Kidney (tissue), 22 donors: ENCODE measurements at places on chromosomes 13 and 19. TPM values are rescaled to one million over a fixed set of nuclear protein-coding genes. Genes with fewer than 3 reads are reported as not detected.

- peaks cover 4% of the 10 kb centered on the region for H3K27me3 ChIP-seq
- H3K4me3 ChIP-seq: peak overlapping the region; percentile 4
- H3K4me1 ChIP-seq: peaks cover 17% of the 10 kb centered on the region
- peak; percentile 74 for DNase-seq
- H3K27ac ChIP-seq: peak overlapping the region; percentile 13
These were observed 13.2 kb downstream of the GADD45B start for GRCh38 chr19:2488942-2489731.

- no peak overlapping the region for H3K4me3 ChIP-seq
- no peaks in the 10 kb centered on the region for H3K4me1 ChIP-seq
- no peak overlapping the region for H3K27ac ChIP-seq
These were observed 59.4 kb downstream of the ZNF708 start for GRCh38 chr19:21269813-21270212.

GRCh38 chr19:3251229-3251628 is 26.8 kb downstream of the CELF5 start:
- H3K36me3 ChIP-seq: no peaks in the 10 kb centered on the region
- no peaks in the 10 kb centered on the region for H3K27me3 ChIP-seq
- no peak overlapping the region for H3K4me3 ChIP-seq
- H3K4me1 ChIP-seq: no peaks in the 10 kb centered on the region
- no peak overlapping the region for H3K27ac ChIP-seq
- DNase-seq: no peak

GRCh38 chr13:110816500-110816899 is 98.4 kb downstream of the ANKRD10 start:
- H3K36me3 ChIP-seq: no peaks in the 10 kb centered on the region
- peaks cover 7% of the 10 kb centered on the region for H3K4me1 ChIP-seq
- H3K27me3 ChIP-seq: no peaks in the 10 kb centered on the region
- no peak overlapping the region for H3K27ac ChIP-seq
- no peak overlapping the region for H3K4me3 ChIP-seq
- DNase-seq: no peak

Gene SLC1A6
- not detected for total RNA-seq

Gene RNF225
- total RNA-seq: 0.25 TPM

Gene IL17D
- total RNA-seq: 0.44 TPM

Gene KHSRP
- 175 TPM for total RNA-seq

GRCh38 chr19:1397838-1398237 is 3.5 kb downstream of the GAMT start:
- H3K4me3 ChIP-seq: no peak overlapping the region
- H3K4me1 ChIP-seq: peaks cover 14% of the 10 kb centered on the region
- no peaks in the 10 kb centered on the region for H3K27me3 ChIP-seq
- no peak overlapping the region for H3K27ac ChIP-seq
- H3K36me3 ChIP-seq: peaks cover 5% of the 10 kb centered on the region
